ENCODE measurements at places on chromosomes 13 and 19. TPM values are rescaled to one million over a fixed set of nuclear protein-coding genes. Genes with fewer than 3 reads are reported as not detected.

The ZNF728 gene
- not detected for total RNA-seq

The TNNI3 gene
- total RNA-seq = not detected

The BRME1 gene
- 2.9 TPM for total RNA-seq

The IL4I1 gene
- 6.5 TPM for total RNA-seq

The ALKBH7 gene
- total RNA-seq = 73.4 TPM

The TIMM29 gene
- 24.7 TPM for total RNA-seq

The NOVA2 gene
- total RNA-seq = not detected

The NAXD gene
- total RNA-seq = 23.9 TPM

The NDUFB7 gene
- total RNA-seq = 128 TPM

DNA sequence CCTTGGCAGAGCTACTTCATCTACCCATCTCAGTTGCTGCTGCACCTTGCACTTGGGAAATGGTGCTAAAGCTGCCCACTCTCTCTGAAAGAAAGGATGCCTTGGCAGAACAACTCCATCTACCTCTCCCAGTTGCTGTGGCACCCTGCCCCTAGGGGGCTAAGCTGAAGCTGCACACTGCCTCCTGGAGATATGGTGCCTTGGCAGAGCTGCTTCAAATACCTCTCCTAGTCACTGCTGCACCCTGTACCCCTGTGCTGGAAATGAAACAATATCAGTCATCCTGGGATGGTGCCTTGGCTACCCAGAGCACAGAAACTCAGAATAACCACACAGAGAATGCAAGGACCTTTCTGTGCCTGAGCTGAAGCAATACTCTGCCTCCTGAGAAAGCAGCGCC is 615.8 kb downstream of the DIAPH3 start:
- H3K36me3 ChIP-seq = no peaks in the 10 kb centered on the region
- H3K27me3 ChIP-seq = no peaks in the 10 kb centered on the region
- no peak for DNase-seq
- H3K4me1 ChIP-seq = no peaks in the 10 kb centered on the region

- peaks cover 5% of the 10 kb centered on the region for H3K4me1 ChIP-seq
- DNase-seq = no peak
- H3K27me3 ChIP-seq = no peaks in the 10 kb centered on the region
- no peak overlapping the region for H3K27ac ChIP-seq
Observed at GRCh38 chr13:31204592-31204991, 4.8 kb downstream of the B3GLCT start.

DNA sequence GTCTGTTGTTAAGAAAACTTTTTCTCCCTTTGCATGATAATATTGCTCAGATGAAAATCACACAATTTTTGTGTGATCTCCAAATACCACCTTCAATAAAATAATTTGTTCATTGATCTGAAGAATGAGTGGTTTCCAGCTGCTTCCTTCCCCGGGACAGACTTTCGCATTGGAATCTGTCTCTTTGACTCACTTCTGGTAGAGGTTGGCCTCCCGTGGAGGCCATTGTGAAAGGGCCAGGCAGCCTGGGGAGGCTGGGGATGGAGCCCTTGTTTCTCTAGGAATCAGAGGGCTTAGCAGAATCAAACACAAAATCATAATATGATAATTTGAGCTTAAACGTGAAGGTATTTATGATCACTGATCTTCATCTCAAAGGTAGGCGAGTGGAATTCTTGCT is 135.0 kb upstream of the ZNF536 start:
- no peaks in the 10 kb centered on the region for H3K36me3 ChIP-seq
- H3K4me1 ChIP-seq = no peaks in the 10 kb centered on the region
- no peak overlapping the region for H3K27ac ChIP-seq
- H3K4me3 ChIP-seq = no peak overlapping the region
- DNase-seq = no peak

DNA sequence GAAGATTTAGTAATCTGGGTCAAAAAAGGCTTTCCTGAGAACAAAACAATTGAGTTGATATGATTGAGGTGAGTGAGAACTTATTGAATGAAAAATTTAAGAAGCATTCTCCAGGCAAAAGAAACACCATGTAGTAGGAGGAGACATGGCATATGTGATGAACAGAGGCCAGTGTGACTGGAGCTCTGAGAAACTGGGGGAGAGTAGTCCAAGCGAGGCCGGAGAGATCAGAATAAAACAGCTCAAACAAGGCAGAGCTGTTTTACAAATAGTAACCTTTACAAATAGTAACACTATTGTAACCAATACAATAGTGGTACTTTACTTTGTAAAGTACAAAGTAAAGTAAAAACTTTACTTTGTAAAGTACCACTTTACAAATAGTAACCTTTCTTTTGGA is 1159.1 kb downstream of the PCDH9 start:
- no peaks in the 10 kb centered on the region for H3K27me3 ChIP-seq
- H3K4me1 ChIP-seq = no peaks in the 10 kb centered on the region
- no peak overlapping the region for H3K27ac ChIP-seq

DNA sequence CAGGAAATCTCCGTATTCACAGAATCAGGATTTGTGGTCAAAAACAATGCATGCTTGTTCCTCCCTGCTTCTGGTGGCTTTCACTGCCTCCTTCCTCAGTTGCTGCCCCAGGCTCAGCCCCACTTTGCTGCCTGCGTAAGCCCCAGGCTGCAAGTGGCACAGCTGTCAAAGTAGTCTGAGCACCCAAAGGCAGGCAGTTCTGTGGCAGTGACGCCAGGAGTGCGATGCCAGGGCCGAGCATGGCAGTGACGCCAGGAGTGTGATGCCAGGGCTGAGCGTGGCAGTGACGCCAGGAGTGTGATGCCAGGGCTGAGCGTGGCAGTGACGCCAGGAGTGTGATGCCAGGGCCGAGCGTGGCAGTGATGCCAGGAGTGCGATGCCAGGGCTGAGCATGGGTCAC is 77.3 kb upstream of the GPR183 start:
- peak overlapping the region; percentile 85 for H3K27ac ChIP-seq
- H3K36me3 ChIP-seq = peaks cover 7% of the 10 kb centered on the region
- H3K4me1 ChIP-seq = peaks cover 89% of the 10 kb centered on the region
- DNase-seq = no peak
- no peak overlapping the region for H3K4me3 ChIP-seq

DNA sequence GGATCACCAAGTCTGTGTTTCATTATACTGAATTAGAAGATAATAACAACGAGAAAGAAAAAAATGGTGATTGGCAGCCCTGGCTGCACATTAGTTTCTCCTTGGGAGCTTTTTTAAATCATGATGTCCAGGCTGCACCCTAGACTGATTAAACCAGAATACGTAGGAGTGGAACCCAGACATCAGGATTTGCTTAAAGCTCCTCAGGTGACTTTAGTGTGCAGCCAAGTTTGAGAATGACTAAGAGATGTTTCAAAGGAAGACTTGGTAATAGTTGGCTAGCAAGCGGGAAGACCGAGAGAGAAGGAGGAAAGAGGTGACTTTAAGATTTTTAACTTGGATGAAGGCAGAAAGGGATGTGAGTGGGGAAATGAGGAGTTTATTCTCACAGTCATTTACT is 71.4 kb upstream of the SERP2 start:
- no peaks in the 10 kb centered on the region for H3K27me3 ChIP-seq
- DNase-seq = no peak
- H3K36me3 ChIP-seq = no peaks in the 10 kb centered on the region
- no peak overlapping the region for H3K27ac ChIP-seq
- peaks cover 10% of the 10 kb centered on the region for H3K4me1 ChIP-seq

- no peak for DNase-seq
- no peak overlapping the region for H3K4me3 ChIP-seq
- no peak overlapping the region for H3K27ac ChIP-seq
- no peaks in the 10 kb centered on the region for H3K27me3 ChIP-seq
- H3K4me1 ChIP-seq = no peaks in the 10 kb centered on the region
- H3K36me3 ChIP-seq = no peaks in the 10 kb centered on the region
Observed at GRCh38 chr13:96003304-96003703, 49.9 kb downstream of the UGGT2 start.

GRCh38 chr13:29310806-29311205 is 284.7 kb downstream of the SLC7A1 start:
- no peaks in the 10 kb centered on the region for H3K4me1 ChIP-seq
- H3K4me3 ChIP-seq = no peak overlapping the region
- H3K27ac ChIP-seq = no peak overlapping the region

DNA sequence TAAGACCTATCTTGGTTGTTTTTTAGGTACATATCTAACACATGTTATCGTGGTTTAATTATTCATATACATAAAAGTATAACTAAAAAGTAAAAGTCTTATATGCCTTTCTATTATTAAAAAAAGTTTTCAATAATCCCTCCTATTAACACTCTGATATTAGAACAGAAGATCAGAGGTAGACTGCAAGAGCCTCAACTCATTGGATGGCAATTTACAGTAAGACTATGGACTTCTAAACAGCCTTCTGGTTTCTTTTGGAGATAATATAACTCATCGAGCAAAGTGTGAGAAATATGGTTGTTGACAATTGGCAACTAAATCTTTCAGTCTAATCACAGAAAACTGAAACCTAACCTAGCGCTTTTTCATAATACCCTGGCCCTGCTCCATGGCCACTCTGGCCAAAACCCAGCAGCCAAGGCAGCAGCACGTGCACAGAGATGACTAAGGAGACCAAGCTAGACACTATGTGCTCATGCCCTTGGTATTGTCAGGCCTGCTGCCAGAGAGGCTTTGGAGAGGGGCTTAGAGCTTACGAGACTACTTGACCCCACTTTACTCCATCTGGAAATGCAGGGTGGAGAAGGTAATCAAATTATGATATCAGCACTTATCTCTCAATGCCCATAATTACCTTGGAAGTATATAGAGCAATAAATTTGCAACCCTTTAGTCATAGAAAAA is 40.6 kb upstream of the EEF1AKMT1 start:
- no peaks in the 10 kb centered on the region for H3K36me3 ChIP-seq
- no peak overlapping the region for H3K4me3 ChIP-seq
- H3K4me1 ChIP-seq = no peaks in the 10 kb centered on the region
- no peak overlapping the region for H3K27ac ChIP-seq

DNA sequence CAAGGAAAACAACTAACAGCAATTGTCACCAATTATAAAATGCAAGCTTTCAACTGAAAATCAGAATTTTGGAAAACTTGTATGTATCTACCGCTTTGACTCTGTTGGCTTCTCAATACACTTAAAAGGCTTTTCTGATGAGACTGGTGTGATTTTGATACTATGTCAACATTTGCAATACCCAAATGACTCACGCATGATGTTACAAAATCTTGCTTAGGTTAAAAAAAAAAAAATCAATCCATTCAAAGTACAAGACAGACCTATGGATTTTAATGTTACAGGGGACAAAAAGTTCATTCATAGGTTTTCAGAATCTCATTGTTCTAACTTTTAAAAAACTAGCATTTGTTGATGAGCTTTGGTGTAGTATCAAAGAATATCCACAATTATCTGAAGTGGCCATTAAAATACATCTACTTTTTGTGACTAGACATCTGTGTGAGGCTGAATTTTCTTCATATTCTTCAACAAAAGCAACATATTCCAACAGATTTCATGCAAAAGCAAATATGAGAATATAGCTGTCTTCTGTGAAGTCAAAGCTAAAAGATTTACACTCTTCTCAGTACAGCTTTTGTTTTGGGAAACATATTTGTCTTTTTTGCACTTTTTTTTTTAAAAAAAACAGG is 10.7 kb downstream of the ELF1 start:
- DNase-seq = no peak
- no peak overlapping the region for H3K4me3 ChIP-seq
- no peak overlapping the region for H3K27ac ChIP-seq
- H3K36me3 ChIP-seq = no peaks in the 10 kb centered on the region
- H3K4me1 ChIP-seq = peaks cover 56% of the 10 kb centered on the region
- no peaks in the 10 kb centered on the region for H3K27me3 ChIP-seq

- no peaks in the 10 kb centered on the region for H3K27me3 ChIP-seq
- no peak for DNase-seq
- no peak overlapping the region for H3K27ac ChIP-seq
- H3K36me3 ChIP-seq = peaks cover 4% of the 10 kb centered on the region
- H3K4me3 ChIP-seq = no peak overlapping the region
Observed at GRCh38 chr19:15328312-15328711, 4.0 kb downstream of the BRD4 start.

DNA sequence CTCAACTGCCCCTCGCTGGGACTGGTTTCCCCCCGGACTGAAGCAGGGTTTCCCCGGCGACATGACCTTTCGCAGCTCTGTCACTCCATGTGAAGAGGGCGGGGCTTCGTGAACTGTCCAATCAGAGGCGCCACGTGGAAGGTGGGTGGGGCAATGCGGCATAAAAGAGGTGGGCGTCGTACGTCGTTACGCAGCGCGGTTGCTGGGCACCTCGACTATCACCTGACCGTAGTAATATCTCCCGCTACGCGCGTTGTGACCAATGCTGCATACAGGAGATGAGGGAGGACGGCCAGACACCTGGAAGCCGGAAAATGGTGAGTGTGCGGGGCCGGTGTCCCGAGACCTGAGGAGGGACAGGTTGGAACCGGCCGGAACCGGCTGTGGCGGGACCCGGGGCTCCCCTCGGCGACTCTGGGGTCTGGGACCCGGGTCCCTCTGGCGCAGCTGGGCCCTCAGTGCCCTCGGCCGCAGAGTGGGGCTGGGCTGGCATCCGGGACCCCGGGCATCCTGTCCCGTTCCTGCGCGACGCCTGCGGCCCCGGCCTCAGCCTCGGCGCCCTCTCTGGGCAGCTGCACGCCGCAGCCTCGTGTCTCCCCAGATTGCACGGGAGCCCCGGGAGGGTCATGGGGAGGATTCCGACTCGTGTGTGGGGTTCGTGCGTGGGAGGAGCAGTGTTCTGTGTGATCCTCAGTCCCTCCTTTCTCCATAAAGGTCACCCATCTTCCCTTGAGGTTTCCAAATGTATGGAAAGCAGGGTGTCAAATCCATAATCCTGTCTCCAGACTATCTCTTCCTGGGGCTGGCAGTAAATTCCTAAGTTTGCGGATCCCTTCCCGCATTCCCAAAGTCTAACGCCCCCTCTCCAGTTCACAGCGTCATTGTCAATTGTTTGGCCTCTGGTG is 32.2 kb downstream of the ZNF136 start:
- peak overlapping the region; percentile 58 for H3K4me3 ChIP-seq
- DNase-seq = peak; percentile 86
- H3K27ac ChIP-seq = peak overlapping the region; percentile 68
- H3K27me3 ChIP-seq = no peaks in the 10 kb centered on the region
- peaks cover 16% of the 10 kb centered on the region for H3K36me3 ChIP-seq
- H3K4me1 ChIP-seq = no peaks in the 10 kb centered on the region

DNA sequence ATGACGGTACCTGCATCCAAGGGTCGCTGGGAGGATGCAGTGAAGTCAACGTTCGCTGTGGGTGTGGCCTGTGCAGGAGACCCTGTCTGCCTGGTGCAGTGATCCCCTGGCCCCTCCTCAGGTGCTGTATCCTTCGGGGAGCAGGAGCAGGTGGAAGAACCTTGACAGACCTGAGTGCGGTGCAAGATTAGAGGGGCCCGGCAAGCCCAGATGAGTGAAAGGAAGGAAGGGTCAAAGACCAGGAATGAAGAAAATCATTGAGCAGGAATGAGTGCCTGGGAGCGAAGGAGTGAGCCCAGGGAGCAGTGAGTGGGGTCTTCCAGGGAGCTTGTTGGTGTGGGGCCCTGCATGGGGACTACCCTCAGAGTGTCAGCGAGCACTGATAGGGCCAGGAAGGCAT is 12.7 kb downstream of the B3GNT8 start:
- H3K36me3 ChIP-seq = peaks cover 3% of the 10 kb centered on the region
- no peaks in the 10 kb centered on the region for H3K27me3 ChIP-seq
- no peak overlapping the region for H3K4me3 ChIP-seq

- H3K27ac ChIP-seq = no peak overlapping the region
- no peak overlapping the region for H3K4me3 ChIP-seq
- no peaks in the 10 kb centered on the region for H3K4me1 ChIP-seq
- H3K27me3 ChIP-seq = no peaks in the 10 kb centered on the region
Observed at GRCh38 chr13:23434491-23434890, 989 bp upstream of the SACS start.

Measured in naive thymus-derived CD4-positive, alpha-beta T cell (primary cell).